Activated naive CD4-positive, alpha-beta T cell treated with anti-CD3 and anti-CD28 coated beads, Interleukin-2, amount 10 ng/mL, durations not matched to agents 5 hours and 36 hours (primary cell): ENCODE measurements at places on chromosomes 5 and 9. TPM values are rescaled to one million over a fixed set of nuclear protein-coding genes. Genes with fewer than 3 reads are reported as not detected.

The ZFYVE16 gene
- total RNA-seq: 15.9 TPM

The LYRM7 gene
- total RNA-seq: 11.4 TPM

The SPATA31C1 gene
- not detected for total RNA-seq

The CBY3 gene
- total RNA-seq: 0.71 TPM

The PROB1 gene
- total RNA-seq: 2.6 TPM

The SLC36A2 gene
- not detected for total RNA-seq

The PKD2L2 gene
- not detected for total RNA-seq

The PRKACG gene
- not detected for total RNA-seq

The PCDHB7 gene
- total RNA-seq: not detected

The FST gene
- total RNA-seq: 0.15 TPM

The GGTA1 gene
- not detected for total RNA-seq

The PCDHGB3 gene
- total RNA-seq: 0.14 TPM

The REEP2 gene
- 0.60 TPM for total RNA-seq

The CCDC183 gene
- total RNA-seq: 0.46 TPM

The TMEM174 gene
- not detected for total RNA-seq

The NIM1K gene
- 0.20 TPM for total RNA-seq

The MIER3 gene
- total RNA-seq: 19.3 TPM

The NDST1 gene
- total RNA-seq: 0.39 TPM

The RARS1 gene
- 68.2 TPM for total RNA-seq

The GFI1B gene
- total RNA-seq: not detected

The WNT8A gene
- not detected for total RNA-seq

The PCDHGB6 gene
- total RNA-seq: 0.05 TPM

The CRHBP gene
- total RNA-seq: not detected

The SLC34A1 gene
- 0.43 TPM for total RNA-seq

The ACTL7B gene
- 0.10 TPM for total RNA-seq

The SPINK6 gene
- not detected for total RNA-seq

The NDUFS4 gene
- 45.0 TPM for total RNA-seq

The AKNA gene
- total RNA-seq: 320 TPM

The IARS1 gene
- 113 TPM for total RNA-seq

The NR2F1-AS1 gene
- not detected for total RNA-seq

The TMCO6 gene
- 35.5 TPM for total RNA-seq

The ELAVL2 gene
- total RNA-seq: not detected

The PRRC1 gene
- total RNA-seq: 49.3 TPM

The PPIC gene
- not detected for total RNA-seq

The SPATA31A3 gene
- not detected for total RNA-seq

The IFNB1 gene
- total RNA-seq: not detected

The SSBP2 gene
- 31.5 TPM for total RNA-seq

The PARP8 gene
- 72.7 TPM for total RNA-seq

The MGAT1 gene
- 184 TPM for total RNA-seq

The TAF11L5 gene
- not detected for total RNA-seq

The PAXX gene
- 74.6 TPM for total RNA-seq

The SHOC1 gene
- not detected for total RNA-seq

The GKAP1 gene
- total RNA-seq: 6.2 TPM

The CCL27 gene
- total RNA-seq: not detected

The C5orf34 gene
- total RNA-seq: 10.6 TPM

The CDC20B gene
- not detected for total RNA-seq

The RETREG1 gene
- total RNA-seq: 48.0 TPM

The SPINK7 gene
- total RNA-seq: not detected
